Cerebellum (tissue), 4 donors: ENCODE measurements at places on chromosomes 7 and 10.

DNA sequence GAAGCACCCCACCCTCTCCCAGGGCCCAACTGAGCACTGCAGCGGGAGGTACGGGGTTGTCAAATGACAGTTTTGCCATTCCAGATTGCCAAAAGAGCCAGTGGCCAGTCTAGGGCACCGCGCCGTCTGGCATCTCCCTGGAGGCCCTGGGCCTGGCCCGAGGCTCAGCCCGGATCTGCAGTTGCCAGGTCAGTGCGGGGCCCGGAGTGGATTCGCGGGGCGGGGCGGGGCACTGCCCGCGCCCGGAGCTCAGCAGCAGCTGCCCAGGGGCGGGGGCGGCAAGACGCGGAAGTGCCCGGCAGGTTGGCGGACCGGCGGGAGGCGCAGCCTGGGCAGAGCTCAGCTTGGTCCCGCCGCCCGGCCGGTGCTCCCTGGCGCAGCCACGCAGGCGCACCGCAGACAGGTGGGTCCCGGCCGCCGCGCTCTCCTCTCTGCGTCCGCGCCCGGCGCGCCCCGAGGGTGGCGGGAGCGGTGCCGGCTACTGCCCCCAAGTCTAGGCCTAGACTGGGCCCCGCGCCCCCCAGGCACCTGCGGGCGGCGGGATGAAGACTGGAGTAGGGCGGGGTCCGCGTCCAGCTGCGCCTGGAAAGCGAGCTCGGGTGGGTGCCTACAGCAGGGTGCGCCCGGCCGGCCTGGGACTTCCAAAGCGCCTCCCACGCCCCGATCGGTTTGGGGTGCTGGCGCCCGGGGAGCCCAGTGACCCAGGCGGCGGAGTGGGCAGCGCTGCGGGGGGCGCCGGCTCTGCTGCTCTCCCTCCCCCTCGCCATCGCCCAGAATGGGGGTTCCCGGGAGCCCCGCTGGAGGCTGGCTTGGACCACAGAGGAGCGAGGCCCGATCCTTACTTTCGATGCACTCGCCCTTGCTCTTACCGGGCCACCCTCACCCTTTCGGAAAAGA lies at the start of gene IRF5:
TSS of gene IRF5 (plus strand) at position 281 of the 897 bp plus-strand sequence. CDS start 4,155 bp downstream, outside the sequence.
- DNase-seq: peak; percentile 28

DNA sequence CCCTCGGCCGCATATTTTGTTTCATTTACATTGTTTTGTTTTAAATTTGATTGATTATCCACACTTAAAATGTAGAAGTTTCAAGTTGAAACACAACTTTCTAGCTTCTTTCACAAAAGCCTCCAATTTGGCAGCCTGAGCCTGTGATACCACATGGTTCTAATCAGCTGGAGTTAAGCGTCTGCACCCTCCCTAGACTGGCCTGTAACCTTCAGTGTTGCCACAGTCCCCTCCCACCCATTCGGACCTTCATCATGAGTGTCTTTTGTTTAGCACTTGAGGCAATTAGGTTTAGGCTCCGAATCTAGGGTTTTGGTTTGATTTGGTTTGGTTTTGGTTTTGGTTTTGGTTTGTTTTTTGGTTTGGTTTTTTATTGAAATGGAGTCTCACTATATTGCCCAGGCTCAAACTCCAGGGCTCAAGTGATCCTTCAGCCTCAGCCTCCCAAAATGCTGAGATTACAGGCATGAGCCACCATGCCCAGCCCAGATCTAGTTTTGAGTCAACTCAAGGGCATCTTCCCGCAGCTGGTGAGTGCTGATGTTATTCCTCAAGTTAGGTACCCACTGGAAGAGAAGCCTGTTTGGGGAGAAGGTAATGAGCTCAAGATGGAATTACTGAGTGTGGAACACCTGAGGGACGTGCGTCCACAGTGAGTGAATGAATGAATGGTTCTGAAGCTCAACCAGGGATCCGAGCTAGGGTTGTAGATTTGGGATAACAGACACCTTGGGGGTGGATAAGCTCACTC lies 201.4 kb downstream of the HECW1 start:
- no peak for DNase-seq

GRCh38 chr10:122157451-122157850 lies 113.6 kb upstream of the BTBD16 start:
- DNase-seq: no peak

DNA sequence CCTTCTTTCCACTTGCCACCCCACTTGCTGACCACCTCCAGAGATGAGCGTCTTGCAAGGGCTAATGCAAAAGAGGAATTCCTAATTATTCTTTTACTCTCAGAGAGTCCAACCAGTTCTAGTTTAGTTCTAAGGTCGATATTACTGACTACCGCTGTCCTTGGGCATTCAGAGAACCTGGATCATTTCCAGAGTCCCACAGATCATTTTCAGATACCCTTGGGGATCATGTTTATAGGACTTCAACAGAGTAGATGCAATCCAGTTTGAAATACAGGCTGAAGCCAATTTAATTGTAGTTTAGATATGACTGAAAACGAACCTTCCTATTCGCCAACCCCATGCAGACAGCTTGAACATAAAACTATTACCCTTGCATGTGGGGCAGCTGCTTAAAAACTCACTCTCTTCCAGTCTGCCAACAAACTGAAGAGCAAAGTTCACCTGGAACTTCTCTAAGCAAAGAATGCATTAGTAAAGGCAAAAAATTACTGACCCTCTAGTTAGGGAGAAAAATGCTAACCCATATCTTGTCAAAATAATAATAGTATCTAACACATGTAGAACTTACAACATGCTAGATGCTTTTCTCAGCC lies 22.4 kb downstream of the CFAP69 start:
- no peak for DNase-seq
